Tongue (tissue), 3 donors: ENCODE measurements at places on chromosomes 5 and 9. TPM values are rescaled to one million over a fixed set of nuclear protein-coding genes. Genes with fewer than 3 reads are reported as not detected.

KCNV2 gene
- not detected for total RNA-seq

PCDHB6 gene
- 0.82 TPM for total RNA-seq

- no peak for DNase-seq
Observed at GRCh38 chr5:71693828-71694427, 25.1 kb upstream of the CARTPT start.

- DNase-seq: no peak
Observed at GRCh38 chr5:174555726-174556125, 168.7 kb upstream of the MSX2 start.

FSD1L gene
- total RNA-seq: 28.2 TPM

DNA sequence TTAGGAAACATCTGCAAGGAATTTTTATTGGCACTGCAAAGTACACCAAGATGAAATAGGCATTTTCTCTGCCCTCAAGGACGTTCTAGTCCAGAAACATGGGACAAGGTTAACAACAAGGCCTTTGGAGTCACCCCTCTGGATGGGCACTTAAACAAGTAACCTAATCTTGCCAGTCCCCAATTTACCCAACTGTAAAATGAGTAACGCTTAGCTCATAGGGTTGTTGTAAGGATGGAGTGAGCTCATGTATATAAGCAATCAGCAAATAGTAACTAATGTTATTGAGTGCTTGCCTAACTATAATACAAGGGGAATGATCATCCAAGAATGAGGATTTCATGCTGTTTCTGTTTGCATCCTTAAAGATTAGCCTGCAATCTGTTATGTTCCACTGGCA, 189.3 kb downstream of the PAPPA start:
- DNase-seq: no peak

DNA sequence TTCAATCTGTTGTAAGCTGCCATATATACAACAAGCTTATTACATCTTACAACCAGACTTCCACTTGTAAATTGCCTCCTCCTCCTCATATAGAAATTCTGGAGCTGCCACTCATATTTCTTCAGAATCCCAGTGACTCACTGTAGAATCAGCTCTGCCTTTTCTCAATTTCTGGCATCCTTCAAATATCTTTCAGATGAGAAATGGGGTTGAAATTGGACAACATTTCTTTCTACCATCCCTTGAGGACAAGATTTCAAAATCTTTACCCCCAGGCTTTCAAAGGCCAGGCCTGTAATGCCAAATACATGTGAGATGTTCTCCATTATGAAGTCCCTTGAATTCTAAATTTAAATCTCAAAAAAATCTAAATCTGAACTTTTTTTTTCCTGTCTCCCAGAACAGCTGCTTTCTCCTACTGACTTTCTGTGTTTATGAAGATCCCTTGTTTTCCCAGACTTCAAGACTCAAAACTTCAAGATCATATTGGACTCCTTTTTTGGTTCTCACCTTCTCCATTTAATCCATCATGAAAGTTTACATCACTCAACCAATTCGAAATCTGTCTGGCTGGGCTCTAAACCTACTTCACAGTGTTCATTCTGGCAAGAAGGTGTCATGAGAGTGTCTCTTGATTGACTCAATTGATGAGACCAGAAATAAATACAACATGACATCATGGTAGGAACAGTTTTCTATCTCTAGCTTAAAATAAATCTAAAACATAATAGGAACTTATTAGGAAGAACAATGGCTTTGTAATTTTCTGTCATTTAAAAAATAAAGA, 109.8 kb downstream of the HMHB1 start:
- peak; percentile 48 for DNase-seq

KIAA1958 gene
- 5.8 TPM for total RNA-seq

NR2F1-AS1 gene
- 16.7 TPM for total RNA-seq

DNA sequence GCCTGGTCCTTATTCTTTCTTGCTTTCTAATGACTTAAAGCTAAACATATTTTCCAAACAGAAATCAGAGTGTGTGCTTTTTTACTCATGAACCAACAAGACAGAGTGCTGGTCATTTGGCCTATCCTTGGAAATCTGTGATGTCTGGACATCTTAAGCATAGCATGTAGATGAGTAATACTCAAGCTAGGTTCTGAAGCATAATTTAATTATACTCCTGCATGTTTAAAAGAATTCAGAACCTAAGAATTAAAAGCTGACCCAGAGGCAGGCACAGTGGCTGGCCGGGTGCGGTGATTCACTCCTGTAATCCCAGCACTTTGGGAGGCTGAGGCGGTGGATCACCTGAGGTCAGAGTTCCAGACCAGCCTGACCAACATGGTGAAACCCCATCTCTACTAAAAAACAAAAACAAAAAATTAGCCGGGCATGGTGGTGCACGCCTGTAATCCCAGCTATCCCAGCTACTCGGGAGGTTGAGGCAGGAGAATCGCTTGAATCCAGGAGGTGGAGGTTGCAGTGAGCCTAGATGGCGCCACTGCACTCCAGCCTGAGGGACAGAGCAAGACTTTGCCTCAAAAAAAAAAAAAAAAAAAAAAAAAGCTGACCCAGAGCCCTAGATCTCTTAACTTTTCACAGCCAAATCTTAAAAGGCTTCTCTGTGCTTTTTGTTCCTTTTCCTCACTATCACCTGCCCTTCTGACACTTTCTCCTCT, 16.2 kb upstream of the TJP2 start:
- no peak for DNase-seq

- DNase-seq: peak; percentile 66
Observed at GRCh38 chr5:152246401-152246800, 158.7 kb downstream of the NMUR2 start.

WHRN gene
- 4.2 TPM for total RNA-seq

DNA sequence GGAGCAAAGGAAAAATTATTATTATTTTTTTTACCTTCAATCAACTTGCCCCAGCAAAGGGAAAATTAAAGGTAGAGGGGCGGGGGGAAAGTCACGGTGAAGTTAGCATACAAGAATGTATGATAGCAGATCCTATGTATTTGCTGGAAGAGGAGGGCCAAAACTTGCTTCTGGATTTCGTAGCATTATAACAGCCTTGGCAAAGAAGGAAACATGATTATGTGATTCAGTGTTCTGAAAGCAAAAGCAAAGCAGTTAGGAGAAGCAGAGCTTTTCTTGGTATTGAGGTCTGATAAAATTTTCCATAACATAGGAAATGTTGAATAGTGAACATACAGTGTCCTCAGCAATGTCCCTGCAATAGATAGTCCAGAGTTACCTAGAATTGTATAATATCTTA, 32.4 kb downstream of the MAST4 start:
- peak; percentile 10 for DNase-seq

- DNase-seq: peak; percentile 66
Observed at GRCh38 chr9:116549061-116549664, 137.9 kb upstream of the TRIM32 start.

SLC46A2 gene
- total RNA-seq: not detected

IFNA2 gene
- total RNA-seq: not detected

SV2C gene
- total RNA-seq: 0.31 TPM

DNA sequence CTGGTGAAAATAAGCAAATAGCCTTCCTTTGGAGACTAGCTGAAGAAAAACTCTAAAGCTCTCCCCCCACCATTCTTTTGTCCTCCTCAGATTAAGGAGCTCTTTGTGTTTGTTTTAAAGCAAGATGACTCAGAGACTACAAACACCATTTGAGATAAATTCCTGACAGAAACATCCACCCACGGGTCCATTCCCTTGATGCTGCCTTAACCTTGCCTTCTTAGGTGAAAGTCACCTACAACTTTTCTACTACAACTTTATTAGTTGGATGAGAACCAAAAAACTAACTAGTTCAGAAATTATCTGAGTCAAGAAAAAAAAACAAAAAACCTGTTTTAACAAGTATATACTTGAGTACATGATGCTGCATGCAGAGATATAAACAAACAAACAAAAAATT, 831.1 kb downstream of the NR2F1-AS1 start:
- no peak for DNase-seq

DNA sequence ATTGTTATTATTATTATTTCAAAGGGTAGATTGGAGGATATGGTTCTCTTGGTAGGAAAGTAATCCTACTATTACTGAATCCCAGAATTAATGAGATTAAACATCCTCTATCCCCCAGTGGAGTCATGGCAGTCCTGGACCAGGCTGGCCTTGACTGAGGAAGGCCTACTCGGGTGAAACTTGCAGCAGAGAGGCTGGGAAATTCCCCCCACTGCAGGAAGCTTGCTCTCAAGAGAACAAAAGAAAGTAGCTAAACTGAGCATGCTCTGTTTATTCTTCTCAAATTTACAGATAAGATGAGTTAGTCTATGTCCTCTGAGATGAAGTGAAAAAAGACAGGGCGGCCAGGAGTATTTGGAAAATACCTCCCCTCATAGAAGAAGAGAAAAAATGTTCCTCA, 233.9 kb upstream of the RPS23 start:
- DNase-seq: no peak

- peak; percentile 88 for DNase-seq
Observed at GRCh38 chr9:124320062-124320973, 62.6 kb downstream of the NEK6 start.

HTR4 gene
- not detected for total RNA-seq

SLC36A3 gene
- total RNA-seq: not detected

TCF7 gene
- 0.82 TPM for total RNA-seq

DNA sequence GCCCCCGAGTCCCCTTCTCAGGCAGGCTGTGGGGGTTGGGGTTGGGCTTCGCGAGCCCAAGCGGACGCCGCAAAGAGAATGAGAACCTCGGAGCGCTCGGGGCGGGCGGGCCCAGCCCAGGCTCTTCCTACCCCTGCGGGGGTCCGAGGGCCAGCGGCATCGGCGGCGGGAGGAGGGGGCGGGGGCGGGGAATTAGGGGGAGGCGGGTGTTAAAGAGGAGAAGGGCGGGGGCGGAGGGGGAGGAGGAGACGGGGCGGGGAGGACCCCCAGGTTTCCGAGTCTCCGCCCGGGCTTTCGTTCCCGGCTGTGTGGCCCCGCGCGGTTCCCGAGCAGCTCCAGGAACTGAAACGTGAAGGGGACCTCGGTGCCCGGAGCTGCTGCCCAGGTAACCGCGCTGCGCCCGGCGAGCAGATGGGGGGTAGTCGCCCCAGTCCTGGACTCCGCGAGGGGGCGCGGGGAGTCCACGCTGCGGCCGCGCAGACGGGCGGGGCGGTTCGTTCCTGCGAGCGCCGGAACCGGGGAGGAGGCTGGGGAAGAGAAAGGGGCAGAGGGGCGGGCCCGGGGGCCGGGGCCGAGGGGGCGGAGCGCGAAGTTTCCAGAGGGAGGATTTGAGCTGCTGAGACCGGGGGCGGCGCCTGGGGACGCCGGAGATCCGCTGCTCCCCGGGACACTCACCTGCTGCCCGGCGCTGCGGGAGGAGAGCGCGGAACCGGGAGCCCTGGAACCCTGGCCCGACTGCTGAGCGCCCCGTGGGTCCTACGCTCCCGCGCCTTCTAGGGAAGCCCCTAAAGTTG, 38.4 kb upstream of the PLEKHG4B start:
- peak; percentile 57 for DNase-seq

- DNase-seq: no peak
Observed at GRCh38 chr9:105339849-105340248, 95.4 kb downstream of the SLC44A1 start.

OR1Q1 gene
- total RNA-seq: not detected

- no peak for DNase-seq
Observed at GRCh38 chr5:17734011-17734410, 99.8 kb downstream of the TAF11L14 start.

IFNK gene
- not detected for total RNA-seq

GRCh38 chr5:141906517-141906916, 17.2 kb upstream of the DELE1 start:
- DNase-seq: no peak

SOX30 gene
- 0.10 TPM for total RNA-seq

DNA sequence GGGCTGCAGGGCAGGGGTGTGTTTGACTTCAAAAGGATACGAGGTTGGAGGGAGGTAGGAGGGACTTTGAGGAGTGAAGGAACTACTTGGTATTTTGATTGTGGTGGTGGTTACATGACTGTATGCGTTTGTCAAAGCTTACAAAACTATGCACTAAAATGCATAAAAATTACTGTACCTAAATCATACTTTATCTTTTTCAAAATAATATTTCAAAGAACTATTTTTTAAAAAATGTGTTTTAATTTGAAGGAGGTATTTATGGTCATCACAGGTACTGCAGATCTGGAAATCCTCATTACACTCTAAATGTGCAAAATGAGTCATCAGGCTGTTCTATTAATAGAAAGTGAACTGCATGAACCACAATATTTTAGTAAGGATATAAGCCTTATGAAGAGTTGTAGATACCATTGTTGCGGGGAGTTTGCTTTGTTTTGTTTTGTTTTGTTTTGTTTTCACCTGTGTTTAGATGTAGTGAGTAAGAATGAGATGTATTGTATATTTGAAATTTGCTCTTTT, 116.9 kb downstream of the ARRDC3 start:
- peak; percentile 22 for DNase-seq

STK32A gene
- 0.62 TPM for total RNA-seq

- DNase-seq: peak; percentile 78
Observed at GRCh38 chr9:87089929-87090328, 142.6 kb upstream of the GAS1 start.

DNA sequence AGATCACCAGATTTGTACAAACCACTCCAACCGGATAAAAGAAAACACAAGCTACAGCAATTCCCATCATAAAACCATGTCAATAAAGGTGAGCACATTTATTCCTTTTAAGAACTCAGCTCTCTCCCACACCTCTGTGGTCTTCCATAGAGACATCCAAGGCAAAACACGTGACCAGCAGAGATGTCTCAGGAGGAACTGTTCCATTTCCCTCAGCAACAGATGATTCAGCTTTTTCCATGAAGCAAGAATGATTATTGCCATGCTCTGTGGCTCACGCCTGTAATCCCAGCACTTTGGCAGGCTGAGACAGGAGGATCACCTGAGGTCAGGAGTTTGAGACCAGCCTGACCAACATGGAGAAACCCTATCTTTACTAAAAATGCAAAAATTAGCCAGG, 15.8 kb downstream of the GZMK start:
- DNase-seq: no peak

GAS1 gene
- 142 TPM for total RNA-seq

DNA sequence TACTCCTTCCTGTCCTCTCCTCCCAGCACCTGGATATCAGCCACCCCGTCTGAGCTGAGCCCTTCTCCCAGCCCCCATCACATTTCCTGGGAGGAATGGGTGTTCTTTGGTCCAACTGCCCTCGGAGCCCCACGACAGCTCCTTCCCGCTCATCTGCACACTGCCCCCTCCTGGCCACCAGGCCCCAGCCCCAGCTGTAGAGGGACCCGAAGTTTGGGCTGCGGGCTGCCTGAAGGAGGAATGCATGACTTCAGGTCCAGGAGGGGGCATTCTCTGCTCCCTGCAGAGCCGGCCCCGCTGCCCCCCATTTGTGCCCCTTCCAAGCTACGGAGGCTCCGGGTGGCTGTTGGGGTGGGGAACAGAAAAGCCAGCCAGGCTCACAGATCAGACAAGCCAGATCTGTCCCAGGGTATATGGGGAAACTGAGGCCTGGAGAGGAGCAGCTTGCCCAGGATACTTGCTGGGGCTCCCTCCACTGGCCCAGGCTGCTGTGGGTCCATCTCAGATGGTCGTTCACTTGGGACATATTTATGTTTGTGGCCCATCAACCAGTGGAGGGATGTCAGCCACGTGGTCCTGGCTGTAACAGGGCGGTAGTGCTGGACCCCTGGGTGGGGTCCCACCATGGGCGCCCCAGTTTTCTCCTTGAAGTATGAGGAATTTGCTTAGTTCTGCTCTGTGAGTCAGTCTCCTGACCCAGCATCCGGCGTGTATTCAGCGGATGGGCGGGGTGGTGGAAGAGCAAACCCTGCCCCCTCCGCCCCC, 33.1 kb downstream of the DAB2IP start:
- peak; percentile 27 for DNase-seq
